ENCODE measurements at places on chromosomes 11 and 22. TPM values are rescaled to one million over a fixed set of nuclear protein-coding genes. Genes with fewer than 3 reads are reported as not detected.

DNA sequence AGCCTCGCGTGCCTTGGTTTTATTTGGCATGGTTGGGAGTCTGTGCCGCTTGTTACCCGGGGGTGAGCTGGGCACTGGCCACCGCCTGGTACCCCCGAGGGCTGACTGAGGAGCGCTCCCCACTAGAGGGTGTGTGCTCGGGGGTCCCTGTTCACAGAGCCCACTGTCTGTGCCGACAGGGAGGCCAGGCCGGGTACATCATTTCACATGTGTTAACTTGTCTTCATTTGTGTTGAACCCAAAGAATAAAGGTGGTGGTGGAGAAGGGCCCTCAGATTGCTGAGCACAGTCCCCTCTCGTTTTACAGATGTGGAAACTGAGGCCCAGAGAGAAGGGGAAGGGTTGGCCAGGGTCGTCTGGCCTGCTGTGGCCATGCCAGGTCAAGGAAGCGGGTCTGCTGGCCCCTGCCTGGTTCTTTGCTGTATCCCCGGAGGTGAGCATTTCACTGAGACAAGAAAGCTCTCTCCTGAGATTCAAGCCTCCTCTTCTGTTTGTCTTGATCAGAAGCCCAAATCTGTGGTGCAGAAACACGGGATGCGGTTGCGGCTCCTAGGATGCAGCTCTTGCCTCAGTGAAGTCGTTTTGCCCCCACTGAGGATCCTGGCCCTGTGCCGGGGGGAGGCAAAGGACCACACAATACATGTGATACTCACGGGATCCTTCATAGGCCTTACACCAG lies 60.8 kb downstream of the FBLN1 start:
- no peak for DNase-seq

DNA sequence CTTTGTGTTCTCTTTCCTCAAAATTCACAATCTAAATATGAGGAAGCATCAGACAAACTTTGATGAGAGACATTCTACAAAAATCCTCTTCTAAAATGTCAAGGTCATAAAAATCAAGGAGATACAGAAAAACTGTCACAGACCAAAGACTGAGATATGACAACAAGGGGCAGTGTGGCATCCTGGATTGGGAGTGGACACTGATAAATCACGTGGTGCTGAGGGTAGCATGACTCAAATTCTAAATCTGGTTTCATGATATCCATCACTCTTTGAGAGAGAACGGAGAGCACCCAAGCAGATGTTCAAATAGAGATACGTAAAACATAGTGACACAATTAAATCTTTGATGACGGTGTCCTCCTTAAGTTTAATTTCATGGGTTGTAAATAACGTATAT lies 13.0 kb upstream of the CARD18 start:
- no peak for DNase-seq

DNA sequence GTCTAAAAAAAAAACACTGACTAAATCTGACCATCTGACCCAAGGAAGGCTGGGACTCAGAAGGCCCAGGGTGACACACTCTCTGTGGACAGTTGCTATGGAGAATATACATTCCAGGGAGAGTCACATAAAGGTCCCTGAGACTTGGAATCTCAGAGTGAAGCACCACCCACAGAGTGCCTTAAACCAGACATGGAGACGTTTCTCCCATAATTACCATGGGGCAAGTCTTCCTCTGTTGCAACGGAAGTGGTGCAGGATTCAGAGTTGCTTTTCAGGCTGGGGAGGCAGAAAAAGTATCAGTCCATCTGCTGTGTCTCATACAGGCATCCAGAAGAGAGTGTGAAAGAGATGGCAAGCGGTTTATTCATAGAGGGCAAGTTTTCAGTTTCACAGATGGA lies 58.7 kb upstream of the SLN start:
- no peak for DNase-seq

The YPEL1 gene
- total RNA-seq: 3.3 TPM

GRCh38 chr11:93686812-93687211 lies 25.3 kb downstream of the CEP295 start:
- DNase-seq: no peak

The C22orf42 gene
- total RNA-seq: not detected

GRCh38 chr11:57403802-57404147 lies 13.3 kb upstream of the PRG2 start:
- DNase-seq: no peak

- no peak for DNase-seq
Observed at GRCh38 chr11:72553706-72554105, 119.4 kb upstream of the CLPB start.

- no peak for DNase-seq
Observed at GRCh38 chr11:86067009-86067850, 1.7 kb downstream of the PICALM start.
